Forelimb muscle (tissue), 1 donor: ENCODE measurements at places on chromosomes 7 and 10.

DNA sequence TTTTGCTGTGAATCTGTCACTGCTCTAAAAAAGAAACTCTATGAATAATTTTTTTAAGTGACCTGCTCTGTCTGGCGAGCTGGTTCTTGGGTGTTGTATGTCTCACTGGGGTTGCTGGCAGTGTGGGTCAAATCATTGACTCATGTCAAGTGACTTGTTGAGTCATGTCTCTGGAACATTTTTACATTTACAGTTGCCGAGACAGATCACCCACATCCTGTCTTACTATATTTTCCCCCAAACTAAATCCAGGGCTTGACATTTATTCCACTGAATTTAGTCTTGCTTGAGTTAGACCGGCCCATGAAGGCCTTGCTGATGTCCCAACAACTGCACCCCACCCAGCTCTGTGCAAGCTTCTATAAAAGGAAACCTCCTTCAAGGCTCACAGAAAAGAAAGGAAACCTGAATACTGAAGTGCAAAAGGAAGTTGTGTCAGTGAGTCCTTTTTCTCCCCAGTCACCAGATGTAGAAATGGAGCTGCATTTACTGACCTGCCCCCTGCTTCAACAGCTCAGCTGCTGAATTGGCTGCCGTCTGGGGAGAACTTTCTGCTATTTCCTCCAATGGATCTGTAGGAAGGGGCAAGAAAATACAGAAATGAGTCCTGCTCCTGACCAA lies 290.3 kb downstream of the TNS3 start:
- DNase-seq: no peak

GRCh38 chr10:102918817-102919245 lies 737 bp downstream of the CNNM2 start:
- DNase-seq: no peak

DNA sequence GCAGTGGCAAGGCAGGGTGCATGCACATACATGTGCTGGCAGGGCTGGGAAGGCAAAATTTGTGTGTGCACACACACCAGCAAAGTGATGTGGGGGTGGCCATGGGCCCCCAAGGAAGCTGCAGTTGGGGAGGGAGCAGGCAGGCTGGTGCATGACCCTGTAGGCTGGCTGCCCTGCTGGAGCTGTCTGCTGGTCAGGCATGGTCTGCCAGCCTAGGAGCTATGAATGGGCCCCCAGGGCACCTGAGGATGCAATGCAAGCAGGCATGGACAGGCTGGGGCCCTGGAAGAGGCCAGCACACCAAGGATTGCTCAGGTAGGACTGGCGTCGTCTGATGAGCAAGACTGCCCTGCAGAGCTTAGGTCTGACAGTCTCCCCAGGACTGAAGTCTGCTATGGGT lies 18.2 kb upstream of the PPP1R3A start:
- DNase-seq: no peak

DNA sequence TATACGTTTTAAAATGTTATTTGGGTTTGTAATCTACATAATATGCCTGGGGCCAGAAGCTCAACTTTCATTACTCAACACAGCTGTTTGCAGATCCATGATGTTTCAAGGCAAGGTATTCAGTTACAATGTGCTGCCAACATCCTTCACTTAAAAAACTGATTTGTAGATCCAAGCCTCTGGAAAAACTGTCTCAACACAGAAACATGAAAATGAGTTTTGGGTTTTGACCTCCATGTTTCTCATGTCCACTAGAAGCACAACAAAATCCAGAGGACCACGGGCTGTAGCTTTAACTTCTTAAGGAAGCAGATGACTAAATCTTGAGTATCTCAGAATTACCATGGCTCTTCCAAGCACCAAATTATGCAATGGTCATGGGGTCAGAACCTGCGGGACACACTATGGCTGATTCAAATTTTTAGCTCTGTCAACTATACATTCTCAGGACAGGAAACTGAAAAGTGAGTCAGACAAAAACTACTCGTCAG lies 247.1 kb upstream of the GRB10 start:
- peak; percentile 25 for DNase-seq

GRCh38 chr7:41630741-41631140 lies 72.1 kb downstream of the INHBA start:
- no peak for DNase-seq

DNA sequence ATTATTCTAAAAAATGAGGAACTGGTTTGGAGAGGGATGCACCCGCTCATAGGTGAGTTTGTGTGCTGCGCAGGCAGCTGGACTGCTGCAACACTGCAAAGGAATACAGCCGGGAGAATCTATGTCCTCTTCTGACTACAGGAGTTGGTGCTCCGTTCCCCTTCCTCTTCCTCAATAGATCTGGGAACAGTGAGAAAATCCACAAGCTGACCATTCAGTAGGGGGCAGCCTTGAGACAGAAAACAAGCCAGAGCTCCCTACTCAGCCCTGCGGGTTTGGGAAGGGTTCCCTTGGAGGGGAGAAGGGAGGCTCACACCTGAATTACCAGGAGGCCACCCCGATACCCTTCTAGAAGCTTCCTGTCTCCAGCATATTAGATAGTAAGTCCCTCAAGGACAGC lies 87.3 kb upstream of the FOXI2 start:
- no peak for DNase-seq

GRCh38 chr7:155732286-155732685 lies 80.0 kb downstream of the SHH start:
- DNase-seq: no peak

- no peak for DNase-seq
Observed at GRCh38 chr7:77561352-77561751, 24.3 kb downstream of the PTPN12 start.

DNA sequence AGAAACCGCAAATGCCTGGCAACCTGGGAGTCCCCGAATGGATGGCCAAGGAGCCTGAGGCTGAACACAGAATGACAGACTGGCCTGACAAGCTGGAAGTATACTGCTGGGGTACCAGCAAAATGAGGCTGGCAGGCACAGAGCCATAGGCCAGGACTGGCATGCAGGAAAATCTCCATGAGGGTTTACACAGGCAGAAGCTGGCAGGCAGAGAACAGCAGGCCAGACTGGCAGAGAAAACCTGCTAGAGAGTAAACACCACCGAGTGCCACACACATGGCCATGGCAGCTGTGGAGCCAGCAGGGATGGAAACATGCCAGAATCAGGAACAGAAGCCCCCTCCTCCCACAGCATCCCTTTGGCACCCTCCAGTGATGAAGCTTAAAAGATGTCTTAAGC lies 63.4 kb downstream of the CRPPA start:
- DNase-seq: no peak

- DNase-seq: no peak
Observed at GRCh38 chr7:19533266-19533665, 175.6 kb downstream of the POLR1F start.

GRCh38 chr7:64888901-64889685 lies 14.0 kb upstream of the ZNF273 start:
- DNase-seq: no peak

- no peak for DNase-seq
Observed at GRCh38 chr10:119343011-119343601, 135.7 kb downstream of the GRK5 start.

DNA sequence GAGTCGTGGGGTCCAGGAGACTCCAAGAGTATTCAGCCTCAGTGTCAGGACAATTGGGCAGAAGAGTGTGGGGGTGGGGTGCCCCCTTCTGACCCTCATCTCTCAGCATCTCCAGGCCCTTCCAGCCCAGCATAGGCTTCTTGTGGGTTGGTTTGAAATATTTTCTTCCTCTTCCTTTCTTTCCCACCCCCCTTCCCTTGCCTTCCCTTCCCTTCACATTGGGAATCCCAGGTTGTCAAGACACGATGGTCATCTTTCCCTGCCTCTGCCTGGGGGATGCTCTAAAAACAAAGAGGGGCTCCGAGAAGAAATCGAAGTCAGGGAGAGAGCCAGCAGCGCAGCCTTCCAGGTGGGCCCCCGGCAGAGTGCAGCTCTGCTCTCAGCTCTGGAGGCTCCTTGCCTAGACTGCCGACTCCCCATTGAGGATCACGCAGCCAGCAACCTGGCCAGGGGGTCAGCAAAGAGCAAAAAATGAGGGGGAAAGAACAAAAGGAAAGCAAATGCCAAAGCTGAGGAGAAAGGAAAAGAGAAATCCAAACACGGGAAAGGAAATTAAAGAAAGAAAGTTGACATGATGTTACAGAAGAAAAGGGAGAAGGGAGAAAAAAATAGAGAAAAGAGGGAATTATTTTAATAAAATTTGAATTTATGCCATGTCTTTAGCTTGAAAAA lies 1.5 kb downstream of the PAX2 start:
- no peak for DNase-seq

GRCh38 chr10:44180321-44181168 lies 204.4 kb downstream of the CXCL12 start:
- DNase-seq: no peak

- no peak for DNase-seq
Observed at GRCh38 chr10:114762811-114763210, 58.8 kb upstream of the FHIP2A start.

- DNase-seq: no peak
Observed at GRCh38 chr7:57071-57470, 135.3 kb upstream of the FAM20C start.

GRCh38 chr7:16991551-16991950 lies 109.8 kb upstream of the AGR3 start:
- no peak for DNase-seq

- DNase-seq: no peak
Observed at GRCh38 chr10:109882251-109883057, 40.9 kb downstream of the XPNPEP1 start.

- peak; percentile 19 for DNase-seq
Observed at GRCh38 chr7:69932034-69932628, 333.9 kb downstream of the AUTS2 start.

DNA sequence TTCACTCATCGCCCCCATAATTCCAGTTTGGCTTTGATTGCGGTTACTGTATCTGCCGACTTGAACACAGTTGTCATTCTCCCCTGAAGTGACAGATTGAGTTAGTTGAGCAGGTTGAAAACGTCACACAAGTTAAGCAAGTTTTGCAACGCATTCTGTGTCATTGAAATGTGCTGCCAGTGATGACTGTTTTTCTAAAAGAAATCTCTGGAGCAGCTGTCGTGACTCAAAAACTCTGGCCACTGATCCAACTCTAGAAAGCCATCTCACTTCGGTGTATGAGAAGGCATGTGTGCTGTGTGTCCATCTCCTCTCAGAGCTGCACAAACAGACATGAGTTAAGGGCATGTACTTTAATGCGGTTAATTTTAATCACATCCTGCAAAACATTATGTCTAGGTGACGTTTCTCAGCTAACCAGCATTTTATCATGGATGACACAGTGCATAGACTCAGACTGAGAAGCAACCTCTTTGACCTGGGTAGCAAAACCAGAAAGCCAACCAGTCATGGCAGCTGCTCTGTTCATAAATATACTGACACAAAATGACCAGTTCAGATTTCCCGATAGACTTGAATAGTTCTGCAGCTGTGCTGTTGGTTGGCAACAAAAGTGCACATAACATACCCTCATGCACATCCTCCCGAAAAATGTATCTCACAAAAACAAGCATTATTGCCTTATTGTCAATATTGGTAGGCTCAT lies 69.3 kb downstream of the CSTF2T start:
- no peak for DNase-seq

DNA sequence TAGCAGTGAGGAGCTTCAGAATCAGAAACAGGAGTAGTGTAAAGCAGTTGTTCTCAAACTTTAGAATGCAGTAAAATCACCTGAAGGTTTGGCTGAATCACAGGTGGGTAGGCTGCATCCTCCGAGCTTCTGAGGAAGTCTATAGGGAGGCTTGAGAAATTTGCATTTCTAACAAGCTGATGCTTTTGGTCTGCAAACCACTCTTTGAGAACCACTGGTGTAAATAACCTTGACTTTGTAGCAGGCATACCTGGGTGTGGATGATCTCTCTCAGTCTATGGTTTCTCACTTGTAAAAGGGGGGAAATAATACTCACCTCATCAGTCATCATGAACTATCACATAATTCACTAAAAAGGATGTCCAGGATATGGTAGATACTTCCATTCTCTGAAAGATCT lies 118.1 kb downstream of the SRI start:
- DNase-seq: no peak

GRCh38 chr7:15816835-15817426 lies 130.4 kb upstream of the MEOX2 start:
- no peak for DNase-seq

DNA sequence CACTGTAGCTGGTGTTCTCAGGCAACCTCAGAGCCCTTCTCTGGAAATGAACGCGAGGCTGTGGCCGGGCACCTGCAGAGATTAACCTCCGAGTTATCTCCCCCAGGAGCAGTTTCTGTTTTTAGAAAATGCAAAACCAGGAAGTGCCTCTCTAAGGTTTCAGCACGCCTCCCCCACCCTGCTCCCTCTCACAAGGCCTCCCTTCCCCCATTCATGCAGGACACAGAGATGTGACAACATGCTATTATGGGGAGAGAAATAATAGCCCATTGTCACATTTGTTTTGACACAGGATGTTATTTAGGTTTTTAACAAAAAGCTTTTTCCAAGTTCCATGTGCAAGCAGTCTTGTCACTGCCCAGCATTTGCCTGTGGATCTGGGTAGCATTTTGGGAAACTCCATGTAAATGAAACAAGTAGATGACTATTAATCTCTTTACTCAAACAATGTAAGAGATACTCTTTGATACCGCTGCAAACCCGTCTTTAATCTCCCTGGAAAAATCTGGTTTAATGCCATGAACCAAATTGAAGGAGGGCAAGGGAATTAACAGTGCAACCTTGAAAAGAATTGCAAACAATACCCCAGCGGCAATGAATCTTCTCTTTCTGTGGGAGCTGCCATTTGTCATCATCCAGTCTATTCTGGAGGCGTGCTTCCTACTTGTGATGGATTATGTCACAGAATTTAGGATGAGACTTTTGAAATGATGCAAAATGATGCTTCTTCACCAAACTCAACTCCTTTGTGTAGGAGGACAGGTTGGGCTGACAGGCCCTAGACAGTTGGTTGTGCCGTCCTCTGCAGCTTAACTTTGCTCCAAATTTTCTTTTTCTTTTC lies 86.5 kb upstream of the NMT2 start:
- DNase-seq: no peak

GRCh38 chr7:106729720-106730385 lies 68.9 kb upstream of the CCDC71L start:
- no peak for DNase-seq

DNA sequence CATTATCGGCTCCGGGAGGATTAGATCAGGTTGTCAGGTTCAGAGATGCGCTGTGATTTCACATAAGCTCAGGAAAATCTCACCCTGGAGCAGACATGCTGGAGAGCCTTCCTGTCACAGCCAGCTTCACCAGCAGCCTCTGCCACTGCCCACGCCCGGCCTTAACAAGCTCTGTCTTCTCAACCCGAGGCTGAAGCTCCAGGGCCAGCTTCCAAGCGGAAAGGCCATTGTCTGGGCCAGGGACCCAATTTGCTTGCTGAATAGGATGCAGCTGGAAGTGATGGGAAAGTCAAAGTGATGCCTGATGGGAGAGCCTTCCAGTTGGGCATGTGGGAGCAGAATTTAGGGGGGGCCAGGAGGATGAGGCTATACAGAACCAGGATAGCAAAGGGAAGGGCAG lies 36.3 kb downstream of the C10orf105 start:
- no peak for DNase-seq
